GM20000 (cell line): ENCODE measurements at places on chromosomes 11 and 22.
A peak's percentile ranks its signal among the peaks of the same experiment; 100 is the strongest.

DNA sequence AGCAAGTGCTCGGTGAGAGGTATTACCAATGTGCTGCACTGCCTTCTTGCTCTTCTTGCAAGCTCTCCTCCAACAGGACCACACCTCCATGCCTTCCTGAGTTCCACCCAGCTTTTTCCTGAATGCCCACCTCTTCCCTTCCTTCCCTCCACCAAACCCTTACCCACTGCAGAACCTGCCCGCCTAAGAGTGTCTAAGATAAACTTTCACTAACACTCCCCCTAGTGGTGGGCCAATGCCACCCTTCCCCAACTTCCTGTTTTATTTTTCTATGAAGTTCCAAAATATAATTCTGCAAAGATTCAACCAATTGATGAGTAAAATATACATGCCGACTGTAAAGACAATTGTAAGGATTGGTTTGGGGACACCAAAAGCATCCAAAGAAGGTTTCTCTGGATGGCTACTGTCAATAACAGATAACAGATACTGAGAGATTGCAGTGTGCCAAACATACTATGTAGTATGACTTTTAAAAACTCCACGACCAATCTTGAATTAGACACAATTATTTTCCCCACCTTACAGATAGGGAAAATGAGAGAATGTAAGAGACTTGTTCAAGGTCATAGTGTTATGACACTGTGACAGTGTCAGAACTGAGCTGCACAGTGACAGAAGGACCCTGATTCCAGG is 38.6 kb upstream of the BMAL1 start:
- DNase-seq = peak; percentile 34

DNA sequence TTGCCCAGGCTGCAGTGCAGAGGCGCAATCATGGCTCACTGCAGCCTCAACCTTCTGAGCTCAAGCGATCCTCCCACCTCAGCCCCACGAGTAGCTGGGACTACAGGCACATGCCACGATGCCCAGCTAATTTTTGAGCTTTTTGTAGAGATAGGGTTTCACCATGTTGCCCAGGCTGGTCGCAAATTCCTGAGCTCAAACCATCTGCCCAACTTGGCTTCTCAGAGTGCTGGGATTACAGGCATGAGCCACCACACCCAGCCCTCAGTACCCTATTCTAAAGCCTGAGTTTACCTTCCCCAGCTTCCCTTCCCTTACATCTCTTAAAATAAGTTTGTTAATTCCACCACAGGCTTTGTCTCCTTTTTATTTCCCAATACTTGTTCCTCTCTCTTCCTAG is 59.1 kb downstream of the AMBRA1 start:
- no peak for DNase-seq

- no peak for DNase-seq
These were observed 2.7 kb downstream of the SIK3 start for GRCh38 chr11:117095284-117096161.

DNA sequence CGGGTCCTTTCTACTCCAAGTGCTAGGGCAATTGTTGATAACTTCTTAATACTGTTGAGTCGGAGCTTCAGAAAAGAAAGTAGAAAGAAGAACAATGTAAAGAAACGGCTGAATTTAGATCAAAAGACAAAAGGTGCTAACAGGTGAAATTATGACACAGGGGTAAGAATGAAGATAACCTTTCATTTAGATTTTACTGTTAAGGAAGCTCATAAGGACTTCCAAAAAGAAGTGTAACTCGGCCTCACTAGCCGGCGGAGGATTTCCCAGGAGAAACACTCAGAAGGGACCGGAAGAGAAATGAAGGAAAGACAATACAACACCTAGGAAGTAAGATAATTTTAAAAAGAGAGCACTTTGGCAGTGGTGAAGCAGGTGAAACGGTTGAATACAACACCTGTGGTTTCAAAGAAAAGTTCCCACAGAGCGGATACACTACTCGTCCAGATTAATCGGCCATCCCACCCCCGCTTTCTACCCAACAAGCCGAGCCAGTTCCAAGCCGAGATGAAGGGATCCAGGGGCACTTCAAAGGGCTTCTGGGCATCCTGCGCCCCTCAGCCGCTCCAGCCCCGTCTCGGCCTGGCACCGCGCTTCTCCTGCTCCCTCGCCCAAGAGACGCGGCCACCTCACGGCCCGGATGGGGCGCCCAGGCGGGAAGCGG is 737 bp downstream of the PPP2R1B start:
- DNase-seq = peak; percentile 62

GRCh38 chr11:112836256-112836602 is 125.0 kb upstream of the NCAM1 start:
- no peak for DNase-seq

- DNase-seq = no peak
These were observed 5.0 kb downstream of the NFAM1 start for GRCh38 chr22:42427167-42427566.

GRCh38 chr11:134743820-134744195 is 331.8 kb upstream of the B3GAT1 start:
- no peak for DNase-seq

- peak; percentile 73 for DNase-seq
These were observed 517 bp downstream of the SPINDOC start for GRCh38 chr11:63813563-63814382.

DNA sequence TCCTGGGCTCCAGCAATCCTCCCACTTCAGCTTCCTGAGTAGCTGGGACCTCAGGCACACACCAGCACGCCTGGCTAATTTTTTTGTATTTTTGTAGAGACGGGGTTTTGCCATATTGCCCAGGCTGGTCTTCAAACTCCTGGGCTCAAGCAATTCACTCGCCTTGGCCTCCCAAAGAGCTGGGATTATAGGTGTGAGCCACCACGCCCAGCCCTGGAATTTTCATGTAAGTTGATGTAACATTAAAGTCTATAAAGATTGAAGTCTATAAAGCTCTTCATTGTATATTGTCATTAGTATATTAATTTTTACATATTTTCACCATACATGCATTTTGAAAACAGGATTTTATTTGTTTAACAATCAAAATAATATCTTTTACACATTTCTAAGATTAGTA is 12.5 kb upstream of the DDX17 start:
- no peak for DNase-seq

- DNase-seq = no peak
These were observed 32.1 kb upstream of the PRODH start for GRCh38 chr22:18968011-18968749.

DNA sequence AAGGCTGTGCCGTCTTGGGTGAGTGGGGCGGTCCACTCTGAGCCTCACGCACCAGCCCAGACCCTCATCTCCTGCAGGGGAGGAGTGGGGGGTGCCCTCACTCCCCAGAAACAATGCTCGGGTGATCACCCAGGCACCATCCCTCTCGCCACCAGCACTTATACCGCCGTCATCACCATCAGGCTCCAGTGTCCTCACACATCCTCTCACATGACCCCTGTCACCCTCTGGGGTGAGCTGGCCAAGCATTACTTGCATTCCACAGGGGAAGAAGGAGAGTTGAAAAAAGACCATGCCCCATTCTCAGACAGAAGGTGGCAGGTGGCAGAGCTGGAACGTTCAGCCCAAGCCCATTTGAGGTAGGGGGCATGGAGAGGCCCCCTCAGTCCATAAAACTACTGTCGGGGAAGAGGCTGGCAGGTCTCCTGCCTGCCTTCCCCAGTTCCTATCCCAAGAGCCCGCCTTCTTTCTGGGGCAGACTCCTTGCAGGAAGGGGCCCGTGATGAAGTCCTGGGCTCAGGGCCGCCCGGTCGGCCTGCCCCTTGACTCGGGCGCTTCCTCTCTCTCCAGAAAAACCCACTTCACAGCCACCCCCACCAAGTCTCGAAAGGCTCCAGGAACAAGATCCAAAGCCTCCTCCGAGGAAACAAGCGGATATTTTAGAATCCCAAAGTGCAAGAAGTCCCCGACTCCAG is 153.3 kb downstream of the DSCAML1 start:
- no peak for DNase-seq

- DNase-seq = peak; percentile 41
These were observed 103.9 kb downstream of the GGTLC2 start for GRCh38 chr22:22748297-22748743.

DNA sequence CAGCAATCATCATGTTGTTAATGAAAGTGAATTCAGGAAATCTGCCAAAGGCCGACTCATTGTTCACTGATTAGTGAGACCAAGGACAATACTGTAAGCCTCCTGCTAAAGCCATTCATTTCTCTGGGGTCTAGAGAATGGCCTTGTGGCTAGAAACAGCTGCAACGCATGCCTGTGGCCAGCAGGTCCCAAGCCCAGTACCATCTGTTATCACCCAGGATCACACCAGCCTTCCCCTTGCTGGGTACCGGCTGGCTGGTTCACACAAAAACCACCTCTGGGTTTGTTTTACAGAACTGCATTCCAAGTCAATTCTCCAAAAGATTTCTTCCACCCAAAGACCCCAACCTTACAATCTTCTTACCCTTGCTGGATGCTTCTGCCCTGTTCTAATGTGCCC is 1.1 kb downstream of the PLAAT5 start:
- no peak for DNase-seq

GRCh38 chr11:62856333-62856895 is 17.0 kb upstream of the WDR74 start:
- DNase-seq = no peak

DNA sequence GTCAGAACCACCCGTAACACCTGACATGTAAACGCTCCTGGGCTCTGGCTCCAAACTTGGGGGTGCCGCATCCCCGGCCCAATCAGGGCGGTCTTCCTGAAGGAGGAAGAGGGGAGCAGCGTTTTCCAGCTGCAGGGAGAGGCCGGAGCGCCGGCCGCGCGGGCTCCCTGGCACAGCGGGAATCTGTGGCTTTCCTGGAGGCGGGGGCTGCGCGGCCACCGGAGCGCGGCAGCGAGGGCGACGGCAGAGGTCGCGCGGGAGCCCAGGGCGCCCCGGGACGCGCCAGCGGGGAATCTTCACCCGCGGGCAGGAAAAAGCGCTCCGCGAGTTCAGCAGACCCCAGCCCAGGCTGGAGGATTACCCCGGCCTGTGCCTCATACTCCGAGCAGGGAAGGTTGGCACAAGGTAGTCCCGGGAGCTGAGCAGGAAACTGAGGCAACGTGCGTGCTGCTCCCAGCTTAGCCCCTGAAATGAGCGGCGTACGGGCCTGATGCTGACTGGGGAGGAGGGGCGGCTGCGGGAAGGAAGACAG is 600 bp upstream of the ESAM start:
- peak; percentile 55 for DNase-seq
